ENCODE measurements at places on chromosomes 3 and 15. TPM values are rescaled to one million over a fixed set of nuclear protein-coding genes. Genes with fewer than 3 reads are reported as not detected.

NECTIN3 gene
- polyA plus RNA-seq = 3.8 TPM

PRTG gene
- 0.23 TPM for polyA plus RNA-seq

HDC gene
- polyA plus RNA-seq = not detected

GRCh38 chr3:143445118-143445517 lies 325.5 kb downstream of the CHST2 start:
- no peak for DNase-seq

- no peak for DNase-seq
Observed at GRCh38 chr15:101326462-101327146, 31.6 kb upstream of the SNRPA1 start.
